Peyer's patch (tissue), 4 donors: ENCODE measurements at places on chromosomes 3 and 15.

DNA sequence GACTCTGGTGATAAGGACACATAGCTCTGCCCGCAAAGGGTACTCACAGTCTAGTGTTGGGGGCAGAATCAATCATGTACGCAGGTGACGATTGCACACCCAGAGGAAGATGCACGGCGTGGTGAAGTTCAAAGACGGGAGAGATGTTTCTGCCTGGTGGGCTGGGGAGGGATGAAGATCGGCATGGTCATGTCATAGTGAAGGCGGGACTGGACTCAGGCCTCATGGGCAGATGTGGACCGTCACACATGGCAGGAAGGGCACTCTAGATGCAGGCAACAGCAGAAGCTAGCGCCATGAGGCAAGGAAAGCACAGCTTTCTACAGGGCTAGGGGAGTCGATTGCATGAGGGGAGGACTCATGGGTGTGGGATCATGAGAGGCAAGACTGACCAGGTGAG lies 240.6 kb downstream of the OPA1 start:
- no peaks in the 10 kb centered on the region for H3K27me3 ChIP-seq
- no peaks in the 10 kb centered on the region for H3K36me3 ChIP-seq

DNA sequence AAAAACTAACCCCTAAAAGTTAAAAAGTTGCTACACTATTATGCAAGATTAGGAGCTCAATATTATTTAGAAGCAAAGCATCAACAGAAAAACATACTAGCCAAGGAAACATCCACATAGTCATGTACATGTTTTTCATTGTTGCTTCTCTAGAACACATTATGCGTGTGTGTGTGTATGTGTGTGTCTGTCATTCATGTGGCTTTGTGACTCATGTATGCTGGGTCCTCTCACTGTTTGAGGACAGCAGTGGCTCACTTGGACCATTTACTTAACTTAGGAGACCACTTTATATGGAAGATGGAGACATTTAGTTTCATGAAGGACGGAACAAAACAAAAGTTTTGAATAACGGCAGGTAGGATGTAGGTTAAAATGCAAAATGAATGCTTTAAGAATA lies 219.4 kb upstream of the THBS1 start:
- no peaks in the 10 kb centered on the region for H3K4me1 ChIP-seq
- no peak overlapping the region for H3K4me3 ChIP-seq
- DNase-seq = no peak
- H3K27ac ChIP-seq = no peak overlapping the region
- no peaks in the 10 kb centered on the region for H3K36me3 ChIP-seq

DNA sequence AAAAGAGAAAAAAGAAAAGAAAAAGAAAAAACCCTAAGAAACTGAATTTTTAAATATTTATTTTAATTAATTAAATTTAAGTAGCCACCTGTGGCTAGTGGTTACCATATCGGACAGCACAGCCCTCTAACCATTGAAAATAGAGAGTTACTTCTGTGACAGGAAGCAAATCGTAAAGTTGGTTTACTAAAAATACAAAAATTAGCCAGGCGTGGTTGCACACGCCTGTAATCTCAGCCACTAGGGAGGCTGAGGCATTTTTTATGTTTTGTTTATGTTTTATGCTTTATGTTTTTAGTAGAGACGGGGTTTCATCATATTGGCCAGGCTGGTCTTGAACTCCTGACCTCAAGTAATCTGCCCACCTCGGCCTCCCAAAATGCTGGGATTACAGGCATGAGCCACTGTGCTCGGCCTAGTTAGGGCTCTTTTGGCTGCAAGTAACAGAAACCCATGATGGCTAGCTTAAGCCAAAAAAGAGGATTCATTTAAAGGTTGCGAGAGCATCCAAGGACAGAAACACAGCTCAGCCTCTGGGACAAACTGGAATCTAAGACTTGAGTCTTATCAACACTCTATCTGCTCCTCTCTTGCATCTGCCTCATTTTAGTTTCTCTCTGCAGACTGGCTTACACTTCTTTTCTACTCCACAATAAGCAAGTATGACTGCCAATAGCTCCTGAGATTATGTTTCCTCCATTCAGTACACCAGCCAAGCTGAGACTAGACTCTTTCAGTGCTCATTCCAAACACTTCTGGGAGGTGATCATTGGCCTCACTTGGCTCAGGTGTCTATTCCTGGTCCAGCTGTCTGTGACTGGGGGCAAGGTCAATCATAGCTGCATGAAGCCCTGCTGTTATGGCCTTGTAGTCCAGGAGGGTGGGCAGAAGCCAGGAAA lies 6.8 kb upstream of the SKIL start:
- H3K27me3 ChIP-seq = no peaks in the 10 kb centered on the region
- H3K36me3 ChIP-seq = no peaks in the 10 kb centered on the region
- H3K27ac ChIP-seq = no peak overlapping the region
- peaks cover 8% of the 10 kb centered on the region for H3K4me1 ChIP-seq
- H3K4me3 ChIP-seq = no peak overlapping the region

DNA sequence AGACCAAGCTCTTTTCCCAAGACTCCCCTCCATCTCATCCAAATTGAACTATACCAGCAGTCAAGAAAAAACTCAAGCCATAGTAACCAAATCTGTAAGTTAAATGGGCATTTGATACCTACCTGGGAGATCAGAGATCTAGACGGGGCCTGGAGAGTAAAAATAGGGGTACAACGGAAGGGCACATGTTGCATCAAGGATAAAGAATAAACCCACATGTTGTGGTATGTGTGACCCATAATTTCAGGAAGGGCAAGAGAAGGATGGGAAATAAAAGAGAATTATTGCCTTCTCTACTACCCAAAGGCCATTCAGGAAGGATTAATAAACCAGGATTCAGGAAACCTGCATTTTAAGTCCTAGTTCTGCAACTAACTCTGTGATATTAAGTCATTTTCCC lies 1.5 kb downstream of the TEX55 start:
- no peak for DNase-seq
- no peaks in the 10 kb centered on the region for H3K27me3 ChIP-seq
- no peak overlapping the region for H3K27ac ChIP-seq
- no peaks in the 10 kb centered on the region for H3K36me3 ChIP-seq

DNA sequence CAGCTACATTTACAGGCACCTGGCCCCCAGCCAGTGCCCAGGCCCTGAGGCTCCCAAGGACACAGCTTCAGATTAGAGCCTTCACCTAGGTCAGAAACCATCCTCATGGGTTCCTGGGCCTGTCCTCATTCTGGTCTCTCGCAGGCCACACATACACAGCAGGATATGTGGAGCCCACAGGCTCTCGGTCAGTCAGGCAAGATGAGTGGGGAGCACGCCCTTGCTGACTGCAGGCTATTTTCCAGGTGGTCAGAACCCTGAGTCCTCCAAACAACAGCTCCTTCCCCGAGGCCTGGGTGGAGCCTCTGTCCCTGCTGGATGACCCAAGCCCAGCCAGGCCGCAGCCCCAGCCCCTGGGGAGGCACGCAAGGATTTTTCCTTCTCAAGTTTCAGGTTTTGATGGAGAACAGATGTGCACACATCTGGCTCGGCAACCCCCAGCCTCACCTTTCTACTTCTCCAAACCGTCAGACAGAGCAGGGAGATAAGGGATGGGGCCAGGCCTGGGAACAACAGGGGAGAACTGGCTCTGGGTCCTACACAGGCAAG lies 1.6 kb downstream of the STRA6 start:
- H3K27me3 ChIP-seq = no peaks in the 10 kb centered on the region
- DNase-seq = no peak
- no peak overlapping the region for H3K4me3 ChIP-seq
- no peak overlapping the region for H3K27ac ChIP-seq
- peaks cover 4% of the 10 kb centered on the region for H3K4me1 ChIP-seq
